ENCODE measurements at places on chromosomes 3 and 15. TPM values are rescaled to one million over a fixed set of nuclear protein-coding genes. Genes with fewer than 3 reads are reported as not detected.
A peak's percentile ranks its signal among the peaks of the same experiment; 100 is the strongest.

DNA sequence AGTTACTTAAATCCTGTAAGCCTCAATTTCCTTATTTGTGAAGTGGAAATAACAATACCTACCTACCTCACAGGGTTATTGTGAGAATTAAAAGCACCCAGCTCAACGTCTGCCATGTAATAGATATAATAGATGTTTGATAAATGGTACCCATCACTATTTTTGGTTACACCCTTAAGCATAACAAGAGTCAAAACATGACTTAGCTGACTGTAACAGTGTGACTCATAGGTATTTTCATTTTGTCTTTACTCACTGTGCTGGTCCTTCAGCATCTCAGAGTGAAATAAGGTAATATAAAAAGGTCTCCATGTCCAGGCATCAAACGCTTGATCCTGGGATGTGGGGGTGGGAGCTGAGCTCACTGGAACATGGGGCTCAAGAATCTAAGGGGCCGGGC, 3.1 kb downstream of the CPLX3 start:
- DNase-seq = peak; percentile 37

The ANXA2 gene
- 1,720 TPM for total RNA-seq

GRCh38 chr3:183468424-183468823, 40.0 kb upstream of the MCF2L2 start:
- DNase-seq = no peak

GRCh38 chr15:63475707-63476106, 28.7 kb upstream of the USP3 start:
- no peak for DNase-seq

The PLXNA1 gene
- 83.1 TPM for total RNA-seq

The SNTN gene
- total RNA-seq = not detected

The CEP19 gene
- total RNA-seq = 3.4 TPM
